Vagina (tissue), 2 donors: ENCODE measurements at places on chromosomes 4 and X.

- no peak for DNase-seq
Measured at GRCh38 chr4:183057255-183057654, 41.8 kb upstream of the WWC2 start.

DNA sequence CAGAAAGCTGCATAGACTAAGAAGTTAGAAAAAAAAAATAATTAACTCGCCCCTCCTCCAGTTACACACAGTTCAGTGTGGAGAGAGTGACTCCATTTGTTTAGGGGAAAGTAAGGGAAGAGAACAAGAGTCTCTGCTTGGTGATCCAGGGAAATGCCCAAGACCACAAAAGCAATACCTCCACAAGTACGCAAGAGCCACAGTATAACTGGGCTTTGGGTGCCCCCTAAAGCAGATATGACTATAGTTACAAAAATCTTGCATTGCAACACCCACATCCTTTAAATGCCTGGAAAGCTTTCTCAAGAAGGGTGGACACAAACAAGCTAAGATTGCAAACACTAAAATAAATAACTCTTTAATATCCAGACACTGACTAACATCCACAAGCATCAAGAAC, 164.2 kb upstream of the NRK start:
- no peak for DNase-seq

GRCh38 chrX:45788315-45788714, 587.6 kb upstream of the DIPK2B start:
- DNase-seq: no peak

DNA sequence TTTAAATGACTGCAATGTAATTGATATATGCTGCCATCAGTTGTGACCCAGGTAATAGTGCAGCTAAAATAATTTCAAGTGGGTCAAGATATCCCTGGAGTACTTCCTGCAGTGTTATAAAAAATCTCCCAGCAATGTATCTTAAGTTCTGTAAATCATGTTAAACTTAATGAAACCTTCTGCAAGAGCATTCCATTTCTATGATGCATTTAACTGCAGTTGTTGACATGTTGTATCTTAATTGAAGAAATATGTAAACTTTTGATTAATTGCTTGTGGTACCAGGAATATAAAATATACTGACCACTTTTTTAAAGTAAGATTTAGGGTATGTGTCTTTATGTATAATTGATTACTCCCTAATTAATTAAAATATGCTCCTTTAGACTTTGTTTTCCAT, 213.6 kb downstream of the AFF2 start:
- no peak for DNase-seq

DNA sequence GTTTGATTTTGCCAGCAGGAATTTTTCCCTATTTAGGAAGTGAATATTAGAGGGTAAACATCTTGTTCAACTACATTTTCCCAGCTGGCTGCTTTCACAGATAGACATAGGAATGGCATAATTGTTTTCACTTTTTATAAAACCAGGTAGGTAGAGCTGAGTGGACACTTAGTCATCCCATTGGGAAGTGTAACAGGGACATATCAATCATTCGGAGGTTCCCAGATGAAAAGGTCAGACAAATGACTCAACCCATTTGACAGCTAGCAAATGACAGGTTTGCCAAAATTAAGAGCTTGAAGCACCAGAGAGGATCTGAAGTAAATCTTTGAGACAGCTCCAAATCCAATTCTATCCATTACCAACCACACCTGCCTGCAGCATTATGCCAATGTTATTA, 205.3 kb downstream of the SLC39A8 start:
- DNase-seq: no peak

- DNase-seq: no peak
Measured at GRCh38 chr4:143417679-143418403, 81.2 kb downstream of the GAB1 start.

GRCh38 chrX:16869393-16870094, 618 bp downstream of the RBBP7 start:
- no peak for DNase-seq

GRCh38 chr4:180169394-180169793, 2073.8 kb upstream of the TENM3 start:
- DNase-seq: no peak

DNA sequence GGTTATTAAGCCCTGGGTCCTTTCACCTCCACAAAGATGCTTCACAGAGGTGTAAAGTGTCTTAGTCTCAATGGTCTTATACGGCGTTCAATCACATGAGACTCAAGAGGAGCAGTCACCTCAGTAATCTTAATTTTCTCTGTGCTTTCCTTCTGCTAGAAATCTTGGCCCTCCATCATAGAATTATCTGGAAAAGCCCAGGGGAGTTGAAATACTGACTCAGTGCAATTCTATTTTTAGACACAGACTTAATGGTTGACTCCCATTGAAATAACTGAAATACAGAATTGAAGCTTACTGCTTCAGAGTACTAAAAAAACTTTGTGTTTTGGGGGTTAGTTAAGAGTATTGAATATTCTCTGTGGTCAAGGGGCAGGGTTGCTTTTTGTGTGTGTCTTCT, 94.5 kb upstream of the IL15 start:
- no peak for DNase-seq

- DNase-seq: no peak
Measured at GRCh38 chr4:26433556-26433955, 56.7 kb downstream of the CCKAR start.

- DNase-seq: no peak
Measured at GRCh38 chr4:152528060-152528459, 7.8 kb downstream of the FBXW7 start.

- DNase-seq: no peak
Measured at GRCh38 chr4:28811025-28811424, 1909.1 kb upstream of the PCDH7 start.

GRCh38 chr4:90122355-90122748, 4.8 kb upstream of the CCSER1 start:
- DNase-seq: no peak

- no peak for DNase-seq
Measured at GRCh38 chrX:84830836-84831235, 172.8 kb upstream of the APOOL start.

DNA sequence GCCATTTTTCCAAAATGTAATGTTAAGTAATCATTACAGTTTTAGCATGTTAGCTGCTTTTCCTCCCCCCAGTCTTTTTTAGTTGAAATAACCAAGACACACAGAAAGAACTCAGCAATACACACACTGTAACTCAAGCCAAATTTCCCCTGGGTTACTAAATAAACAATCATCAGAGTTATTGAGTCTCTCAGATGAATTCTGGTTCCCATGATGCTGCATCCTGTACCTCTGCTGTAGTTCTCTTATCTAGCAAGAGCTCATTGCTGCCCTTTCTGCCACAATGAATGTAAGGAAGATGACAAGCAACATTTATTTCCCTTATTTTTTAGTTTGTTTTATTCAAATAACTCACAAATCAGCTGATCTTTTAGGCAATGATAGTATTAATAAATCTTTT, 185.1 kb downstream of the ARHGAP6 start:
- no peak for DNase-seq
